ENCODE measurements at places on chromosomes 1 and 21.

- H3K27ac ChIP-seq, result no peak overlapping the region
- no peak for DNase-seq
- no peak overlapping the region for H3K4me3 ChIP-seq
- H3K36me3 ChIP-seq, result peaks cover 13% of the 10 kb centered on the region
- H3K27me3 ChIP-seq, result no peaks in the 10 kb centered on the region
Measured at GRCh38 chr1:117116784-117117130, 4.8 kb downstream of the TRIM45 start.

DNA sequence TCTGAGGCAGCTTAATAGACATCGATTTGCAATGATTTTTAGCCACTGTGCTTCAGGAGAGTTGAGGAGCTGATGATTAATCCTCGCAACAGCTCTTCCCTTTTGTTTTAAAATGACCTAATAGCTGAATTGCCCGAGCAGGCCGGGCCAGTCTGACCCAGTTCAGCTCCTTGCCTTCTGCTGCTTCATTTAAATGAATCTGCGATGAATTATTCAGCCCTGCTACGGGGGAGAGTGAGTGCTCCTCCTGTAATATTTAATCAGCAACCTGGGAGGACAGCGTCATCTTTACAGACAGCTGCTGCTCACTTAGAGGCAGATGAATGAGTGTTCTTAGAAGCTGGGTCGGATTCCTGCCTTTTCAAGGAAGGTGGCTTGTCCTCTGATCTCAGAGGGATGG, 325.1 kb downstream of the CAMTA1 start:
- H3K36me3 ChIP-seq, result no peaks in the 10 kb centered on the region
- H3K27me3 ChIP-seq, result no peaks in the 10 kb centered on the region
- H3K4me3 ChIP-seq, result no peak overlapping the region
- H3K4me1 ChIP-seq, result no peaks in the 10 kb centered on the region
- H3K27ac ChIP-seq, result no peak overlapping the region
- DNase-seq, result no peak

DNA sequence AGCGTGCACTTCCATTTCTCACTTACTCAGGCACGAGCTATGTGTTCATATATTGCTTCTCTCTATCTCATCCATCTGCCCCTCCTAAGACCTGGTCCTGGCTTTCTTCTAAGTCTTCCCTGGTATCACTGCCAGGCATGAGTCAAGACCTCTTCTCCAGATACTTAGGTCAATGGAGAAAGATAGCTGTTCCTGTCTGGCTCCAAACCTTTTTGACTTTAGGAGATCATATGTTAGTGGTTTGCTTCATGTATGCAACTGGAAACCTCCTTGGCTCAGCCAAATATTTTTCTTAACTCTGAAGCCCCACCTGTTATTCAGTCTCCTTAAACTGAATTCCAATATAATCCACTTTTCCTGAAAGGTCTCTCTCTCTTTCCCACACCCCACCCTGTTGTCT, 211.6 kb upstream of the PTBP2 start:
- no peak for DNase-seq
- no peak overlapping the region for H3K27ac ChIP-seq
- no peaks in the 10 kb centered on the region for H3K36me3 ChIP-seq
- H3K27me3 ChIP-seq, result no peaks in the 10 kb centered on the region
- H3K4me1 ChIP-seq, result no peaks in the 10 kb centered on the region
- H3K4me3 ChIP-seq, result no peak overlapping the region

DNA sequence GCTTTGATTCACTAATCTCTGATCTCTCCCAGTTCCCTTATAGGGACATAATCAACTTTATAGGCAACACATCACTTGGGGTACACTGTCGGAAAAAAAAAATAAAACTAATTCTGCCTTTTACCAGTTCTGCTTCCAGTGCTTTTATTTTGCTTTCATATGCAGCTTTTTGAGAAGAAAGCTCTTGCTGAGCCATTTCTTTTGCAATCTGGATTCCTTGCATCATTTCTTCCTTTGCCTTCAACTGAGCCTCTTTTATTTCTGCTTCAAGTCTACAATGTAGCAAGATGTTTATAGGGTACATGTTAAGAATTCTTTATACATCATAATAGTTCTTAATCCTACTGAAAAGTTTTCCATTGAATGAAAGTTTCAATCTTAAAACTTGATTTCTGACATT, 30.6 kb downstream of the KIF14 start:
- no peaks in the 10 kb centered on the region for H3K27me3 ChIP-seq
- H3K4me3 ChIP-seq, result no peak overlapping the region

DNA sequence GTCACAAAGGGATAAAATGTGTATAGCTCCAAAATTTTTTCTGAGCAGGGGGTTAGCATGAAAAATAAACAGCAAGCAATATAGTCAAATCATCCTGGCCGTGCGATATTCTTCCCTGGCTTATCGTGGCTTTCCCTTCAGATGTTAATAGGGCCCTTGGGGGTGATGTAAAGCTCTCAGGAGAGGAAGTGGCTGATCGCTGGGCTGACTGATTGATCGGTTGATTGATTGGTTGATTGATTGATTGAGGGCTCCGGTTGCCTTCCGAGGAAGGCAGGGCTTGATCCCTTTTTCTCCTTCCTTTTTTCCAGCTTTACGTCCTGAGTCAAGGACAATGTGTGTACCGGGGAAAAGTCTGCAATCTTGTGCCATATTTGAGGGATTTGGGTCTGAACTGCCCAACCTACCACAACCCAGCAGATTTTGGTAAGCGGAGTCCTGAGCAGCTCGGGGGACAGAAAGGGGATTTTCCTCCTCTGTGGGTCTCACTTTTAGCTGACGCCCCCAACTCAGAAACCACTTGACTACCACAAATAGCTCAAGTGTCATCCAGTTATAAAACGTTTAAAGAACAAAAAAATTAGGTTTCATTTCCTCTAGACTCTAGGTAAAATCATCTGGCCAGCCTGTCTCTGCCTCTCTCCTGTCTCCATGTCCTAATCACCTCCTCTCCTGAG, 29.5 kb downstream of the TFF3 start:
- DNase-seq, result no peak
- no peak overlapping the region for H3K4me3 ChIP-seq
- peaks cover 8% of the 10 kb centered on the region for H3K27me3 ChIP-seq
- H3K36me3 ChIP-seq, result peaks cover 6% of the 10 kb centered on the region
- peaks cover 5% of the 10 kb centered on the region for H3K4me1 ChIP-seq
- no peak overlapping the region for H3K27ac ChIP-seq

DNA sequence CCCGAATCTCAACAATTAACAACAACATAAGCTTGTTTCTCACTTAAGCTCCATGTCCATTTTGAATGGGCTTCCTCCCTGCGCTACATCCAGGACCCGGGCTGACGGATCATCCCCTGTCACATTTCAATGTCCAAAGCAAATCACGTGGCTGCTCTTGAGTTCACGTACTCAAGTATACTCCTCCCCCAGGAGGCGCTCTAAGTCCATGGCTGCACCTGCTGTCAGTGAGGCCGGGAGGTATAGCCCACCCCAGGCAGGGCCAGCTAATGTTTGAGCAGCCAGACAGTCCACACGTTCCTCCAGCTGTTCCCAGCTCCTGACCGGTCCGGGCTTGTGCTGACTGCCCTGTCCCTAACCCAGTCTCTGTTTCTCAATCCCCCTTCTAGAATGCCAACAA, 220.8 kb downstream of the SLC35F3 start:
- no peaks in the 10 kb centered on the region for H3K36me3 ChIP-seq
- H3K27me3 ChIP-seq, result no peaks in the 10 kb centered on the region
- H3K4me1 ChIP-seq, result no peaks in the 10 kb centered on the region
- H3K4me3 ChIP-seq, result no peak overlapping the region
- DNase-seq, result peak; percentile 12
- H3K27ac ChIP-seq, result no peak overlapping the region

- no peak for DNase-seq
- H3K27me3 ChIP-seq, result peaks cover 3% of the 10 kb centered on the region
- H3K36me3 ChIP-seq, result no peaks in the 10 kb centered on the region
- no peaks in the 10 kb centered on the region for H3K4me1 ChIP-seq
Measured at GRCh38 chr1:157882580-157882979, 41.0 kb upstream of the CD5L start.

DNA sequence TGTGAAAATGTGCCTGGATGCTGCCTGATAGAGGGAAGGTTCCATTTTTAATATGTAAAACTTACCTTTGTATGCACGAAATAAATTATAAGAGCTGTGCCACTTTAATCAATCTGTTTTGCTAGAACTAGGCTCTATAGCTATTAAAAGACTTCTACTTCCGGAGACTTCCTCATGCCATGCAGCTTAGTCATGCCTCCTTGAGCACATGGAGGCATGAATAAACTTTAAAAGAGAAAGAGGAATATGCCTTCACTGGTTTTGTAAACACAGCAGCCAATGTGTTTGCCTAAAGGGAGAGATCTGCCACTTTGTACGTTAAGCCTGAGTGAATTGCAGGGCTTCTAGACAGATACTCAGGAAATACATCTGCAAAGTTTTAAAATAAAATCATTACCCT, 604.6 kb downstream of the LRRIQ3 start:
- no peaks in the 10 kb centered on the region for H3K36me3 ChIP-seq
- peaks cover 2% of the 10 kb centered on the region for H3K4me1 ChIP-seq
- DNase-seq, result peak; percentile 88
- no peaks in the 10 kb centered on the region for H3K27me3 ChIP-seq

DNA sequence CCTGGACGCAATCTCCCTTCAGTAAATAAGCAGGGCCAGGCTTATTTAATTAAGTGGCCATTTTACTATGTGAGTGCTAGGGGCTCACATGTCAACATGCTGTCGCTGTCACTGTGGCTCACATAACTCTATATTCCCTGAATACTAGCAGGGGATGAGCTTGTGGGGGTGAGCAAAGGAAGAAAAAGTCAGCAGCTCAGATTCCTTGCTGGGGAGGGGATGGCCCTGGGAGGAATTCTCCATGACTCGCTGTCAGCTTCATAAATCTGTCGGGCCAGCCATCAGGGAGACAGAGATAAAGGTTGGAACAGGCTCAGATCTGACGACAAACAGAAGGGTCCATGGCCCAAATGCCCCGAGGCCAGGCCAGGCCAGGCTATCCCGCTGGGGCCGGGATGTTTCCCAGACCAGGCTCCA, 26.0 kb upstream of the PLEKHG5 start:
- peaks cover 3% of the 10 kb centered on the region for H3K36me3 ChIP-seq
- DNase-seq, result no peak
- H3K27me3 ChIP-seq, result no peaks in the 10 kb centered on the region
- peaks cover 19% of the 10 kb centered on the region for H3K4me1 ChIP-seq
- H3K4me3 ChIP-seq, result no peak overlapping the region

DNA sequence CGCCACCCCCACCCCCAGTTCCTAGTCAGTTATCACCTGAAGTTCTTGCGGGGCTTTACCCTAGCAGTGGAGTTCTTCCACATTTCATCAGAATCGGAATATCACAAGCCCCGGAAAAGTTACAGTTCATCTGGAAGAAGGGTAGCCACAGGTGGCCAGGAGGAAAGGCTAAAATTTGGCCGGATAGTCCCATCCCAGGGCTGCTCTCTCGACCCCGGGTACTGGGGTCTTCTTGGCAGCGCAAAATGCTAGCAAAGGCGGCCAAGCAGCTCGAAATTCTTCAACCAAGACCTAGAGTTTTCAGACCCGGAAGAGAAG, 7.9 kb downstream of the HLX start:
- H3K4me3 ChIP-seq, result no peak overlapping the region
- H3K4me1 ChIP-seq, result peaks cover 31% of the 10 kb centered on the region
- peak overlapping the region; percentile 18 for H3K27ac ChIP-seq
- no peak for DNase-seq
- H3K27me3 ChIP-seq, result peaks cover 60% of the 10 kb centered on the region

DNA sequence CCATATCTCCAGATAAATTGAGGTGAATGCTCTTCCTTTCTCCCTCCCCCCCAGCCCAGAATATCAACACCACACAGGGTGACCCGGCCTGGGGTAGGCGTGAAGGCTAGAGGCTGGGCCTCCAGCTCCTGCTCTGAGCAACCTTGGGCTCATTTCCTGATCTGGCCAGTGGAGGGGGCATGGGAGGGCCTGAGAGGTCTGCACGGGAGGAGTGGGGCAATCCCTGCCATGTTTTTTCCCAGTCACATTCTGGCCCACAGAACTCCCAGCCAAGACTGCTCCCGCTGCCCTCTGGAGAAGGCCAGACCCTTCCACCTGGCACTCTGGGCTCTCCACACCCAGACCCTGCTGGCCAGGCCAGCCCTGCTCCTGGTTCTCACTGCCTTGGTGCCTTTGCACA, 3.9 kb downstream of the CLDN19 start:
- no peaks in the 10 kb centered on the region for H3K36me3 ChIP-seq
- peaks cover 3% of the 10 kb centered on the region for H3K4me1 ChIP-seq
- peak; percentile 28 for DNase-seq

- DNase-seq, result no peak
- no peaks in the 10 kb centered on the region for H3K36me3 ChIP-seq
- H3K27me3 ChIP-seq, result no peaks in the 10 kb centered on the region
- no peak overlapping the region for H3K4me3 ChIP-seq
Measured at GRCh38 chr1:247407180-247407616, 8.8 kb upstream of the NLRP3 start.

DNA sequence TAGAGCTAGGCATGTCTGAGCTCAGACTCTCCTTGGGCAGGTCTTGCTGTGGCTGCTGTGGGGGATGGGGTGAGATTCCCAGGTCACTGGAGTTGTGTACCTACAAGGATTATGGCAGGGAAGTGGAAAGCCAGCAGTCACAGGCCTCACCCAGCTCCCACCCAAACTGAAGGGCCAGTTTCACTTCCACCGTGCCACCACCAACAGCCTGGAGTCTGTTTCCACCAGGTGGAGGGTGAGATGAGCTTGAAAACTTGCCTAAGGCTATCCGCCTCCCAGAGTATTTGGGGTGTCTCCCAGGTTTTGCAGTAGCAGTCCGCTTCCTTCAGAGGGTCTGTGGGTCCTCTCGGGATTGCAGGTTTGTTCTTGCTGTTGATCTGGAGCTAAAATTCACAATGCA, 327.7 kb downstream of the PTPRC start:
- H3K4me3 ChIP-seq, result no peak overlapping the region
- no peak for DNase-seq
- H3K4me1 ChIP-seq, result no peaks in the 10 kb centered on the region
- H3K27me3 ChIP-seq, result no peaks in the 10 kb centered on the region
- H3K36me3 ChIP-seq, result no peaks in the 10 kb centered on the region
- no peak overlapping the region for H3K27ac ChIP-seq

DNA sequence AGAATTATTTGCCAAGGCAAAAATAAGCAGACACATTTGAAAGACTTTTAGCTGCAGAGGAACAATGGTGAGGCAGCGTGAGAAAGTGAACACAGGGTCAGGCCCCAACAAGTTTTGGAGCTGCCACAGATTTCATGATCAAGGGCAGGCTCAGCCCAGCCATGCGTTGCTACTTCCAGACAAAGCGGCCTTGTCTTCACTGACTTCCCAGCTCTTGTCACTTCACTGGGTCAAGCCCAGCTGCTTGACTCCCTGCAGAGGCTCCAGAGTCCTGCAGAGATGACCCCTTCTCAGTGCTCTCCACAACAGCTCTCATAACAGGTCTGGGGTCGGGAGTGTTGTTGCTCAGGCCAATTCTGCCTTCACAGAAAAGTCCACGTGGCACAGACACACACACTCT, 35.8 kb downstream of the HHAT start:
- peaks cover 12% of the 10 kb centered on the region for H3K27me3 ChIP-seq
- no peak for DNase-seq
- peaks cover 4% of the 10 kb centered on the region for H3K36me3 ChIP-seq
- H3K4me3 ChIP-seq, result no peak overlapping the region
- peaks cover 7% of the 10 kb centered on the region for H3K4me1 ChIP-seq

GRCh38 chr1:200619894-200620272, 668 bp downstream of the KIF14 start:
- no peaks in the 10 kb centered on the region for H3K36me3 ChIP-seq
- H3K27me3 ChIP-seq, result no peaks in the 10 kb centered on the region
- peak overlapping the region; percentile 91 for H3K4me3 ChIP-seq

GRCh38 chr1:246503341-246503740, 3.7 kb downstream of the SMYD3 start:
- no peak overlapping the region for H3K4me3 ChIP-seq
- peaks cover 9% of the 10 kb centered on the region for H3K4me1 ChIP-seq
- H3K36me3 ChIP-seq, result no peaks in the 10 kb centered on the region

- H3K27ac ChIP-seq, result no peak overlapping the region
- no peak overlapping the region for H3K4me3 ChIP-seq
- DNase-seq, result no peak
- no peaks in the 10 kb centered on the region for H3K36me3 ChIP-seq
- H3K4me1 ChIP-seq, result no peaks in the 10 kb centered on the region
Measured at GRCh38 chr1:2908081-2908480, 106.6 kb upstream of the TTC34 start.

Measured in mesenchymal stem cell (in vitro differentiated cells and primary cell).